ENCODE measurements at places on chromosomes 4 and X.
A peak's percentile ranks its signal among the peaks of the same experiment; 100 is the strongest.

- DNase-seq, result no peak
These were observed 100.7 kb downstream of the NSUN7 start for GRCh38 chr4:40850496-40850895.

DNA sequence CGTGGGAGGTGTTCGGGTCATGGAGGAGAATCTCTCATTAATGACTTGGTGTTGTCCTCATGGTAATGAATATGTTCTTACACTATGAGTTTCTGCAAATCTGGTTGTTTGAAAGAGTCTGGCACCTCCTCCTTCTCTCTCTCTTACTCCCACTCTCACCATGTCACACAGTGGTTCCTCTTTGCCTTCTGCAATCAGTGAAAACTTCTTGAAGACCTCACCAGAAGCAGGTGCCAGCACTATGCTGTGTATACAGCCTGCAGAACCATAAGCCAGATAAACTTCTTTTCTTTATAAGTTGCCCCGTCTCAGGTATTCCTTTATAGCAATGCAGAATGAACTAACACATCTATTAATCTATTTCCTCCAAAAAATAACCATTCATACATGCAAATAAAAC, 275.0 kb downstream of the ANTXR2 start:
- DNase-seq, result no peak

GRCh38 chr4:54384563-54384962, 155.5 kb downstream of the PDGFRA start:
- DNase-seq, result no peak

DNA sequence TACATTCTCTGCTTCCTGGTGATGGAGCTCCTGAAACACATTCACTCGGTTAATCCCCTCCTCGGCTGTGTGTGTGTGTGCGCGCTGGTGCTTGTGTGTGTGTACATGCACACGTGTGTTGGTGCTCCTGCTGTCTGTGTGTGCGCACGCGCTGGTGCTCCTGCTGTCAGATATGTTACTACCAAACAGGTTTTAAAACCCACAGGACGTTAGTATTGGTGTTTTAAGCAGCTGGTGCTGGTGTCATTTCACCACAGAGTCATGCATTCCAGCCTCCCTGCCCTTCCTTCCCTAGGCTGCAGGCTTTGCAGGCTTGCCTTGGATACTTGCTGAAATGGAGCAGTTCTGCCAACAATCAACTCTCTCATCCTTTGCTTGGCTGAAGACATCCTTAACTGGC, 48.1 kb upstream of the CPLX1 start:
- DNase-seq, result no peak

DNA sequence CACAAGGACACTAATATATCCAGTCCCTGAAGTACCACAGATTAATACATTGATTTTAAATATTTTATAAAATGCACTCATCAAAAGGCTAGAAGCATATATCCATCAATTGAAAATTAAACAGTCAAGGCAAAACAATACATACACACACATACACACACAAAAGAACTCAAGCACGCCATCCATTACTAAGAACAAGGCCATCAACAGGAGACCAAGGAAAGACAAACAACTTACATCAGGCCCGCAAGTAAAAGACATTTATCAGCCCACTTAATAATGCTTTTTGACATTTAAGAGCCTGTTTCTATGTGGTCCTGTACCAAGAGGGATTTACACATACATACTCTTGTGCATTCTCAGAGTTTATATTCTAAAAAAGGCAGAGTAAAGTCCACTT, 50.0 kb upstream of the ZNF827 start:
- no peak for DNase-seq

DNA sequence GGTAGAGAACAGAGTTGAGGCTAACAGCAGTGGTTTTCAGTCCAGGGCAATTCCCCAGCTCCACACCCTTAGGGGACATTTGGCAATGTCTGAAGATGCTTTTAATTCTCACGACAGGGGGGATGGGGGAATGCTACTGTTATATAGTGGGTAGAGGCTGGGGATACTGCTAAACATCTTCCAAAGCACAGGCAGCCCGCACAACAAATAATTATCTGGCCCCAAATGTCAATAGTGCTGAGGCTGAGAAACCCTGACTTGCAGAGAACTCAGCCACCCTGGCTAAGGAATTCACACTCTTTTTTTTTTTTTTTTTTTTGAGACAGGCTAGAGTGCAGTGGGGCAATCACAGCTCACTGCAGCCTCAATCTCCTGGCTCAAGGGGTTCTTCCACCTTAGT, 60.6 kb downstream of the POLR2B start:
- DNase-seq, result no peak

GRCh38 chr4:151475035-151475714, 66.2 kb downstream of the FHIP1A start:
- no peak for DNase-seq

DNA sequence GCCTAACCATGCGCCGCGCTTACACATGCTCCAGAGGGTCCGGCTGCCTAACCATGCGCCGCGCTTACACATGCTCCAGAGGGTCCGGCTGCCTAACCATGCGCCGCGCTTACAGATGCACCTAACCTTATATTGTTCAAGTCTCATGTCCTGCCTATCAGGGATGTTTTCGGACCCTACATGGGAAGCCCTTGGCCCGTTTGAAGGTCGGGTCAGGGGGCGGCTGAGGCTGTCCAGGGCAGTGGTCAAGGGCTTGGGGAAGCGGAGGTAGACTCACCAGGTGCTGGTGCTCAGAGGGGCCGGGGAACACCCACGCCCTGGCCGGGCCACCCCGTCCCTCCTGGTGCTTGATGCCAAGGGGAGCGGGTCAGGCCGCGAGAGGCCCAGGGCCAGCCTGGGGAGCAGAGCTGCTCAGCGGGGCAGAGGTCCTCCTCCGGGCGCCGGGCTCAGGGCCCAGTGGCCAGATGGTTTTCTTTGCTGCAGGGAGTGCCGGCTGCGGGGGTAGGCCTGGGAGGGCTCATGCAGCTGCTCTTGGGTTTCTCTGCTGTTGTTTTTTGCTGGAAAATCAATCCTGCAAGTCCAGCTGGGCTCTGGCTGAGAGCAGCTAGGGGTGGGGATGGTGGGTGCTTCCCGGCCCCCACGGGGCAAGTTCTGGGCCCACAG, 35.4 kb upstream of the SPON2 start:
- DNase-seq, result no peak

DNA sequence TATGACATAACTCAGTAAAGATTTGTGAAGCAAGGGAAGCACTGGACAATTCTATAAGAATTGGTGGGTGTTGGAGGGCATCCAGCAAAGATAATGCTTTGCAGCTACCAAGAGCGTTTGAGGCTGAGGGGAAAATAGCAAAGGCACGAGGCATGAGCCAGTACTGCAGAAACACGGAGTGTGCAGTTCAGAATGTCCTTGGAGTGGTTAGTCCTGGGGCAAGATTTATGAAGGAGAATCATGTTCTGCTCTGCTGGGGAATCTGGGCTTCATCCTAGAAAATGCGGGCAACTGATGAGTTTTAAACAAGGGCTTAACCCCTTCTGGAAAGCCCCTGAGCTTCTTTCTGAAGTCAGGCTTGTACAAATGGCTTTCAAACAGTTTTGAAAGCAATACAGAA, 452.5 kb downstream of the IL15 start:
- DNase-seq, result no peak

DNA sequence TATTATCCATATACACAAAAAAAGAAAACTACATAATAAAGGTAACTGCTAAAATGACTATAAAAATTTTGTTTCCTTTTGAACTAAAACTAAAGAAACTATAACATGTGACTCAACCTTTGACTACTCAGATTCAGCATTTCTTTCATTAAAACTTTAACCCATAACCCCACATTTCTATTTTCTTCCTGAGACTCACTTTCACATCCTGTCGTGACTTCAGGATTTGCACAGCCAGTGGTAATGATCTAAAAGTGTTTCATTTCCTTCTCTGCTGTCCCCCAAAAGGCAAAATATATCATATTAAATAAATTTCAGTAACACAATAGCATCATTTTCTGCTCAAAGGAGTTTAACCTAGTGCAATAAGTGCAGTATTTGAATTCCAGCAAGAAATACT, 1022.4 kb upstream of the DIAPH2 start:
- DNase-seq, result no peak

DNA sequence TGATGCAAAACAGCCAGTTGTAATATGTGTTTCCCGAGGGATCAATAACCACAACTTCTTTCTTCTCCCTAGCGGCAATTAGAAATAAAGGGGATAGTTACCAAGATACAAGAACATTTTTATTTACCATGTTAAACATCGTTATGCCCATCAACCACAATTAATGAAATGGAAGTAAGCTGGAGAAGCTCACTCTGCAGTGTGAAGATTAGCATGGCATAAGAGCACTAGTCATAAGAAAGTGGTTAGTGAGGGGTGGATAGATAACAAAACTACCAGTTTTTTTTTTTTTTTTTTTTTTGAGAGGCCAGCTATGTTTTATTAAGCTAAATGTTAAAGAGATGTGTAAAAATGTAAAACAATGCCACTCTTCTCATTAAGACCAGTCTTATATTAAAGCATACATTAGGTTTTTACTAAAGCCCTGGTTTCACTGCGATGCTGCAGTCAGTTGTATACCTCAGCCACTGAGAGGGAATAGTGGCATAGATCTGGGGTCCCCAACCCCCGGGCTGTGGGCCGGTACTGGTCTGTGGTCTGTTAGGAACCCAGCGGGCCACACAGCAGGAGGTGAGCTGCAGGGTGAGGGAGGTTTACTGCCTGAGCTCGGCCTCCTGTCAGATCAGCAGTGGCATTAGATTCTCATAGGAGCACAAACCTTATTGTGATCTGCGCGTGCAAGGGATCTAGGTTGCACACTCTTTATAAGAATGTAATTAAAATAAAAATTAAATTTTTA, 27.9 kb upstream of the NFXL1 start:
- no peak for DNase-seq

- peak; percentile 0 for DNase-seq
These were observed 213.8 kb upstream of the RADX start for GRCh38 chrX:106397788-106398538.

DNA sequence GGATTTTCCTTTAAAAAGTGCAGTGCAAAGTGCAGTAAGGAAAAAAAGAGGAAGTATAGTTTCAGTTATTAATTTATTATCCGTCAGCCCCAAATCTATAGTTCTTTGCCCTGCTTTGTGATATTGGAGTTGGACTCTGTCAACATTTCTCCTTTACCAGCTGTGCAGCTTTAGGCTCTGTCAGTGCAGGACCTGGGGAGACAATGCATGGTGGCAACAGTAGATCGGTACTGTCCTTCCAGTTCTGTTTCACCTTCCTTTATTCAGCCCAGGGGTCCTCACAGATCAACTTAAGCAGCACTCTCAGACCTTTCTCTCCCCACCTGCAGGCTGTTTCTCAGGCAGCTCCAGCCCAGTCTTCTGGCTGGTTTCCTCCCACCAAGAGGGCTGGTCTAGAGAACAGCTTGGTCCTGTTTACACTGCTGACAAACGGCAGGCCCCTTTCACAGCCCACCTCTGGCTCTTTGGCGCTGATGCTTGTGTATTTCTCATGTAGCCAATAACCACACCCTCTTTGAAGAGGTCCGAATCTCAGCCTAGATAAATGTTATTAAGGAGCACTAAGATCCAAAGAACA, 71.6 kb downstream of the MCUB start:
- DNase-seq, result no peak

DNA sequence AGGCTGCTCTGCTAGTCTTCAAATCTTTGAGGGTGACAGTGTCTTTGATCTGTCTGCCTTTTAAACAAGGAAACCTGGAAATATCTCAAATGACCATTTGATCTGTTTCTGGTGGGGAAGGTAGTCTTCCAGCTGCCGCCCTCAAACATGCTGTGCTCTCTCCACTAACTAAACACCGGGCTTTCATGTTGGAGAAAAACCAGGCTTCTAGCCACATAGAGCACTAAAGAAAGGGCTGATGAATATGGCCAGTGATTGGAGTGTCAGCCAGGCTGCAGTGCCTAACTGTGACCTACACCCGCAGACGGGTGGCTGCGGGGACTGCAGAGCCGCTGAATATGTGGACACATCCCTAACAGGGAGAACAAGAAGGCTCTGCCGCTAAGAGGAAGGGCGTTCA, 85.9 kb downstream of the UNC5C start:
- no peak for DNase-seq

GRCh38 chr4:54014666-54015160, 49.7 kb downstream of the CHIC2 start:
- no peak for DNase-seq

GRCh38 chrX:24520472-24520871, 55.4 kb downstream of the PDK3 start:
- no peak for DNase-seq

- no peak for DNase-seq
These were observed 6.6 kb downstream of the KLHL15 start for GRCh38 chrX:24020306-24020876.

- DNase-seq, result no peak
These were observed 241.7 kb upstream of the TEX13A start for GRCh38 chrX:105462186-105462585.

DNA sequence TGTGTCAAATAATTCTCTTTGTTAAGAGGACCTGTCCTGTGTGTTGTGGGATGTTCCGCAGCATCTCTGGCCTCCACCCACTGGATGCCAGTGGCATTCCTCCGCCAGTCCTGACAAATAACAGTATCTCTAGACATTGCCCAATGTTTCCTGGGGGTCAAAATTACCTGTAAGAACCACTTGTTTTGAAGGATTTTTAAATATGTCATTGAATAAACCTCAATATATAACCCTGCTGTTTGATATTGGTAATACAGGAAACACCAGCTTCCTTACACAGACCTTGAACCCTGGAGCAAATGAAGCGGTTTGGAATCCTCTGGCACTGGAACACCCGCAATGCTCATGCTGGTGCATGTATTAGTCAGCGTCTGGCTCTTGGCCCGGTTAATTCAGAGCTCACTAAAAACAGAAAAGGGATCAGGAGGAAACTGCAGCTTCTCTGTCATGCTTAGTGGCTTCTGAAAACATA, 101.3 kb downstream of the TBL1X start:
- DNase-seq, result no peak

- DNase-seq, result no peak
These were observed 116.1 kb upstream of the ZNF827 start for GRCh38 chr4:146054676-146055075.

GRCh38 chr4:22689428-22689827, 3.3 kb upstream of the GBA3 start:
- no peak for DNase-seq

- DNase-seq, result no peak
These were observed 230.0 kb upstream of the GPC4 start for GRCh38 chrX:133645256-133645655.

- no peak for DNase-seq
These were observed 253.7 kb upstream of the DDX53 start for GRCh38 chrX:22746081-22746480.

- no peak for DNase-seq
These were observed 68.6 kb upstream of the SORBS2 start for GRCh38 chr4:185880571-185880970.

- no peak for DNase-seq
These were observed 9.6 kb upstream of the PRDM8 start for GRCh38 chr4:80187677-80188076.

Data from NCI-H524 treated with DMSO at 0.1 percent for 48 hours (cell line).